NCI-H2081 treated with DMSO at 0.1 percent for 48 hours (cell line): ENCODE measurements at places on chromosomes 2 and 18.

DNA sequence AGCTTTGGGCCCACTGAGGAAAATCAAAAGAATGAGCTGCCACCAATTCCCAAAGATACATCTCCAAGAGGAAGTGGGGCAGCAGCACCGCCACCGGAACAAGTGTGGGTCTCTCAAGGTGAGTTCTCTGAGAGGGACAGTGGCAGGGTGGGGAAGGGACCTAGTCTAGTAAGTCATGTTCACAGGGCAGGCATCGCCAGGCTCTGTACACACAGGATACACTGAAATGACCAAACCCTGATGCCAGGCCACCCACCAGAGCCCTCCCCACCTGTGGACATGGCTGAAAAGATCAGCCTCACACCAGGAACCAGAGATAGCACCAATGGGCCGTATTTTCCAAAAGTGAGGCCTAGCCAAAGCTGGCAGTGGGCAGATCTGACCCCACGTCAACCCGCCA lies 108.2 kb upstream of the SMAD2 start:
- DNase-seq = no peak

- DNase-seq = no peak
Observed at GRCh38 chr2:36396878-36397539, 41.4 kb downstream of the CRIM1 start.

DNA sequence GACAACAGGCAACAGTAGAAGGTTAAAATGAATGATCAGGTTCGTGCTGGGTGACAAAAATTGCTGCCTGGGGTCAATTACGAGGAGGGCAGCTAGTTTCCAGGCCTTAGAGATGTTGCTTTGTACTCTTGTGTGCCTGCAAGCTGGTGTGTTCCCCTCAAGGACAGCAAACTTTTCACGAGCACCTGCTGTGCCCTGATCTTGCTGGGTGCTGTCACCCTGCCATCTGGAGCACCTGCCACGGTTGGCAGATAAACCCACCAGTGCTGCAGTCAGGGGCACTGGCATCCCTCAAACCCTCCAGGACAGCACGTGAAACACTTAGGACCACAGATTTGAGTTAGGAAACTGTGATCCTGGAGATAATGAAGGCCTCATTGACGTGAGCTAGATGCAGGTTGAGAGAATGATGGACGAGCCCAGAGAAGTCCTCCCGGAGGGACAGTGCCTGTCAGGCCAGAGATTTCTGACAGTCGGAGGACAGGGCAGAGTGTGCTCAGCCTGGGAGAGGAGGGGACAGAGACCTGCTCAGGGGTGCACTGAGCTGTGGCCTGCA lies 104.3 kb upstream of the RAB12 start:
- no peak for DNase-seq

DNA sequence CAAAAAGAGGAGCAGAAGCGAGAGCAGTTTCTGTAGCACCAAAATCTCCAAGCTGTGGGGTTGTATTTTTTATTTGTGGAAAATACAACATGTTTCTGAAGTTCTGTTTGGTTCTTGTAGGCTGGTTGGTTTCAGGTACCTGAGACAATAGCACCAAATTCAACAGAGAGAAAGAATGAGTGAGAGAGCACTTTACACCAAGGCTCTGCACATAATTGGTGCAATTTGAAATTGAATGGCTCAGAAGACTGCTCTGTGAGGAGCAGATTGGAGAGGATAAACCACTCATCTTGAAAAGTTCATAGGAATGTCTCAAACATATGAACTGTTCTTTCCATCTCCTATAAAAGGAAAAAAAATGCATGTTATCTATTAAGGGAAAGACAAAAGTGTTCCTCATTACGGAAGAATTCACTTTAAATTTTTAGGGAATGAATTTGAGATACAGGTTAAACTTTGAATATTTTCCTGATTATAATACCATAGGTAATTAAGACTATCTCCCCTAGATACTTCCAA lies 175.1 kb downstream of the ATAD2B start:
- no peak for DNase-seq

DNA sequence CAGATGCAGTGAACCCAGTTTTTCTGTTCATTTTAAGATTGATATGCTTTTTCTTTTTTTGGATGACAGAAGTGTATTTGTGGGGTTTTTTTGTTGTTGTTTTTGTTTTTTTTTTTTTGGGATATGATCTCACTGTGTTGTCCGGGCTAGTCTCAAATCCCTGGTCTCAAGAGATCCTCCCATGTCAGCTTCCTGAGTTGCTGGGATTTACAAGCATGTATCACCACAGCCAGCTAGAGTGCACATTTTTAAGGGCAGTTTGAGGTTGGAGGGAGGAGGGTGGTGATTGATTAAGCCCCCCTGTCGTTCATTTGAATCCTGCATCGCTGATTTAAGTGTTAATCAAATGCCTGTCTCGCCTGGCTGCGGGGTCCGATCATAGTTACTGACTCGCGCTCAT lies 189.1 kb downstream of the GBX2 start:
- DNase-seq = no peak

DNA sequence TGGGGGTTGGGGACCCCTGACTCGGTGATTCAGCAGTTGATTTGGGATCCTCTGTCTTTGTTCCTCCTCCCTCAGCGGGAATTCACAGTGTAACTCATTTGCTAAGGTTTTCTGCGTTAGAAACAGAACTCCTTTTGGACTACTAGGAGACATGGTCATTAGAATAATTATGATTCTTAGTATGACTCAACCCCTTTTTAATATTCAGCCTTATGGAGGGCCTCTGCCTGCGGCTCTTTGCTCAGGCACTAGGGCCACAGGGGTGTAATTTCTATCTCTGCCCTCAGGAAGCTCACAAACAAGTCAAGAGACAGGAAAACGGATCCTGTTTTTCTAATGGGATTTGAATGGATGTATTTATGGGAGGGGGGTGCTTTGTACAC lies 117.4 kb downstream of the SPTBN1 start:
- DNase-seq = no peak

DNA sequence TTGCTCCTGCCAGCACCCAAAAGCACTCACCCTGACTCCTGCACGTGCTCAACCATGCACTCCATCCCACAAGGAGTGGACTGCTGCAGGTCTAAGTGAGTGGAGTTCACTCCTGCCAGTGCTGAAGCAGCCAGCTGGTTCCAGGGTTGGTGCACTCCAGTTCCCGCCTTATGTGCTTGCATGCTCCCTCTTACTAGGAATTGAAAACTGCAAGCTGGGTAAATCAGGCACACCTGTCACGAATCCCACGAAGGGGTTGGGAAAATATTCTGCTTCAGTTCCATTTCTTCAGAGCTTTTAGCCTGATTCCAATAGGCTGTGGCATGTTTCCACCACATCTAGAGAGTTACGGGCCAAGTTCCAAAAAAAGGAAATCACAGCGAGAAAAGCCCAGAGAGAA lies 1365.5 kb upstream of the CHAC2 start:
- DNase-seq = no peak

DNA sequence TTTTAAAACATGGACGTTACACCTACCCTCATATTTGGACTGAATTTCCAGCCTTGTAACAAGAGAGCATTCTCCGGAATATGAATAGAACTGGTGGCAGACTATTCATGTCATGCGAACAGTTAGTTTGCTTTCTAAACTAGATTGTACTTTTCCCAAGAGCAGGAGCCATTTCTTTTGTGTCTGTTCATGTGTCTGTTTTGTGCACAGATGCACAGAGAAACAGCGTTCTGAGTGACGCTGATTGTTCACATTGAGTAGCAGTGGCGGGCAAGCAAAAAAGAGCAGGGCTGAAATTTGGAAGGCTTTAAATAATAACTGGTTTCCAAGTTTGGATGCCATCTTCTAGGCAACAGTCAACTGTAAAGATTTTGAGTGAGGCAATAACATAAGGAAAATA lies 200.3 kb downstream of the NRXN1 start:
- DNase-seq = no peak

DNA sequence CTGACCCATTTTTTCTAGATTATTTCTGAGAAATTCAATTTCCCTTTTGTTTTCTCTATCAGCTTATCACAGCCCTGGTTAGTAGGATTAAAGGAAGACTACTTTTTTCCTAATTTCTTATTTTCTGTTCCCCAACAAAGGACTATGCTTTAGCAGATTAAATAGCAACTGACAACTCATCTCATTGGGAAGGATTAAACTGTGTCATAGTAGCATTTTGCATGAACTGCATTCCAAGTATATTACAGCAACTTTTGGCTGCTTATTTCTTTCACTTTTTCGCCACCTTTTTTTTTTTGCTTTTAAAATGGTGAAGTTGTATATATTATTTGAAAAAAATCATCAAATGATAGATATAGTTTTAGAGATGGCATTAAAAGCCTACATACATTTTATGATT lies 570.3 kb downstream of the FBXO15 start:
- DNase-seq = no peak

GRCh38 chr2:120867290-120868241 lies 131.9 kb downstream of the GLI2 start:
- no peak for DNase-seq

DNA sequence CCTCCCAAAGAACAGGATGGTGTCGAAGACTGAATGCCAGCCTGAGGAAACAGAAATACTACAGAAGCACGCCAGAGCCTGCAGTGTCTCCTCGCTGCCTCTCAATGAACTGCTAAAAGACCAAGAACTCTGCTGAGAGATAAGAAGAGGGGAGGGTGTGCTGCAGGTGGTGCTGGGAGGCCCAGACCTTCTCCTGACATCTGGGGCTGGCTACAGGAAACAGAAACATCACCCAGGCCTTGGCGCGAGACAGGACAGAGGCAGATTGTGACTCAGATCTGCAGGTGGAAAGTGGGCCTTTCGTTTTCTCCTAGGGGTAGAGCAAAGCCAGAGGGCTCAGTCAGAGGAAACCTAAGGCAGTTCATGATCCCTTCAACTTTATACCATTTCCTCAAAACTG lies 250.3 kb upstream of the TCF4 start:
- DNase-seq = no peak

GRCh38 chr2:152506843-152507242 lies 171.9 kb downstream of the FMNL2 start:
- no peak for DNase-seq

DNA sequence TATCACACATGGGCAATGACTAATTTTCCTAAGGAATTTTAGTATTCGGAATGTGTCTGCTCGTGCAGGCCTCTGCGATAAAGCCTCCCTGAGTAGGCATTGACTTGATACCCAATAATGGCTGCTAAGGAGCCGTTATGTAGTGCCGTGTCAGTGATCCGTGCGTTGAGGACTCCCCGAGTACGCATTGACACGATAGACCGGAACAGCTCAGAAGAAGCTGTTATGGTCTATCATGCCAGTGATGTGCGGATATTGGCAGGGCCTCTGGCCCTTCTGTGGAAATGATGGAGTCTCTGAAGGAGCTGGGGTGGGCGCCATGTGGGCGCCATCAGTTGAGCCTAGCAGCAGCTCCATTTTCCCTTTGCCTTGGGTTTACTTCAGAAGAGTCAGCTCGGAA lies 29.1 kb downstream of the ZEB2 start:
- DNase-seq = no peak

DNA sequence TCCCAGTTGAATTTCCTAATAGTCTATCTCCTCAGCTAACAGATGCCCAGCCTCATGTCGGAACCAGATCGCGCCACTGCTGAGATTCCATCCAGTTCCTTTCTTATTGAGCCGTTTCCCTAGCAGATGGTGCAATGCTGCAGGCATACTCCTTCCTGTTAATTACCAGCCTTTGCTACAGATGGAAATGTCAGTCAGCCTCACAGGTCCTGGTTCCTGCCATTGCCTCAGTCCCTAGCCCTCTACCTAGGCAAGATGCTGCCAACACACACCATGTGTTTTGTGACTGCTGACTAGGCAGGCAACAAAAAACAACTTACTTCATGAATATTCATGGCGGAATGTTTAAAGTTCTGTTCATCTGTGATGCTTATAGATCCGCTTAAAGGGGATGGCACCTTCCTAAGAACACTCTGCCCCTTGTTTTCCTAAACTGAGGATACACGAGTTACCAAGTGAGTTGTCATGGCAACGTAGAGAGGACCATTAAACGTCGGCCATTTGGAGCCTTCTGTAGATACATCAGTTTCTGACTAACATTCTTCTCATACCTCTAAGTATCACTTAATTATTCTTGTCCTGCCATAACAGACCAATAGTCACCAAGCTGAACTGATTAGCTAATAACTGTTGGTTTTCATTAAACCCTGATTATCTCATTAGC lies 749.5 kb downstream of the RNF144A start:
- no peak for DNase-seq

DNA sequence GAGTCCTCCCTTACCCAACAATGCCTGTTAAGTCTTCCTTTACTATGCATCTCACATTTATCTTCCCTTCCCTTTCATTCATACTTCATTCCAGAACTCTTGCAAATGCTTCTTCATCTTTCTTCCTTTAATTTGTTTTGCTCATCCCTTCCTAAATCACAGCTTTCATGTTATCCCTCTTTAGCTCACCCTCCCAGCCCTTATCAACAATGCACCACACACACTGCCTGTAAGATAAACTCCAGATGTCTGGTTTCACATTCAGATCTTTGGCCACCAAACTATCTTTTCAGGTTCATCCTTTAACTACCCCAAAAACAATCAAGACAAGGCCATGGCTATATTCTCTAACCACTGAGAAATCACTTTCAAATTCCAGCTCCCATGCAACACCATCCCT lies 3.4 kb downstream of the CCDC93 start:
- DNase-seq = no peak

GRCh38 chr2:230447036-230447435 lies 31.0 kb downstream of the SP100 start:
- no peak for DNase-seq

DNA sequence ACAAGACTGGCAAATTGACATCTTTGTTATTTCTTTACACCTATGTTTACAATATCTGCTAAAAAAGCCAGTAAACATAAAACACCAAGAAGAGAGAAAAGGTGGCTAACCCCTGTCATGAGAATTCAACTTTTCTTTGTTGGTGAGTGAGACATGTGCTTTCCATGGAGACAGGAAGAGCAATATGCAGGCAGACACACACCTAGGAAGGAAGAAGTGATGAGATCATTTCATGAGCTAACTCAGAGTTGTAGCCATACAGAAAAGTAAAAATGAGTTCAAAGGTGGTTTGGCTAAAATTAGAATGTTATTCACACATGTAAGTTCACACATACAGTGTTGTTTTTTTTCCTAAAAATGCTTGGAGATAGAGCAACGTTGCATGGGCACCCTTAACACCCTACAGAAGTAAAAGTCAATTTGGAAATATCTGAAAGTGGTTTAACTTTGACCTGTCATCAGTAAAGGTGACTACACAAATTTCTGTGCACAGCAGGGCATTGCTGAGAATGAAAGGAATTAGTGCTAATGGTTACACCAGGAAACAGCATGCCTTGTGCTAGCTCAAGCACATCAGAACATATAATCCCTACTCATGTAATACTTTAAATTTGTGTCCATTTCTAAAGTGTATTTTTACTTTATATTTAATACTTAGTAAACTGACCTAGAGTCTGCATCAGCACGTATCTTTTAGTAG lies 557.6 kb downstream of the CBLN2 start:
- DNase-seq = no peak

DNA sequence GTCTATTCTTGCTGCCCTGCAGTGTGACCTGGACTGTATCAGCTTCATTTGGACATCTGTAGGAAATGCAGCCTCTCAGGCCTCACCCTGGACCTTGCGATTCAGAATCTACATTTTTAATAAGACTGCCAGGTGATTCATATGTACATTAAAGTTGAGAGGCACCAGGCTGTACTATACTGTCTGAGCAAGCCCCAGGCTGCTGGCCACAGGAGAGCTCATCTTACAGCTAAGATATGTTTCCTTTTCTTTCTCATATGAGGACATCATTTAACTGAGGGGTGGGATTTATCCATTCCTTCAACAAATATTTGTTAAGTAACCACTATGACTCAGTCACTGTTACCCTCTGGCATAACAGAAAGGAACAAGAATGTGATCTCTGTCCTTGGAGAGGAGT lies 78.2 kb upstream of the GCFC2 start:
- no peak for DNase-seq
